CD4-positive, alpha-beta memory T cell (primary cell): ENCODE measurements at places on chromosomes 12 and 14. TPM values are rescaled to one million over a fixed set of nuclear protein-coding genes. Genes with fewer than 3 reads are reported as not detected.
A peak's percentile ranks its signal among the peaks of the same experiment; 100 is the strongest.

DNA sequence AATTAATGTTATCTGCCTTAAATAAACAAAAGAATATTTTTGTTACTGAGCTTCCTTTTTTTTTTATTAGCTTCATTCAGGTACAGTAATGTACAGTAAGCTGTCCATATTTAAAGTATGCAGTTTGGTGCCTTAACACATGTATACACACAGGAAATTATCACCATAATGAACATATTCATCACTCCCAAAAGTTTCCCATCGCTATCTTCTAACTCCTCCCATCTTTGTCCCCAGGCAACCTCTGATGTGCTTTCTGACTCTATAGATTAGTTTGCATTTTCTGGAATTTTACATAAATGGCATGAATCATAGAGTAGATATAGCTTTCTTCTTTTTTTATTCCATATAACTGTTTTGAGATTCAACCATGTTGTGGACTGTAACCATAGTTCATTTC is 193.0 kb downstream of the TRHDE start:
- no peaks in the 10 kb centered on the region for H3K36me3 ChIP-seq
- no peak overlapping the region for H3K4me3 ChIP-seq
- no peaks in the 10 kb centered on the region for H3K27me3 ChIP-seq
- H3K27ac ChIP-seq: no peak overlapping the region

DNA sequence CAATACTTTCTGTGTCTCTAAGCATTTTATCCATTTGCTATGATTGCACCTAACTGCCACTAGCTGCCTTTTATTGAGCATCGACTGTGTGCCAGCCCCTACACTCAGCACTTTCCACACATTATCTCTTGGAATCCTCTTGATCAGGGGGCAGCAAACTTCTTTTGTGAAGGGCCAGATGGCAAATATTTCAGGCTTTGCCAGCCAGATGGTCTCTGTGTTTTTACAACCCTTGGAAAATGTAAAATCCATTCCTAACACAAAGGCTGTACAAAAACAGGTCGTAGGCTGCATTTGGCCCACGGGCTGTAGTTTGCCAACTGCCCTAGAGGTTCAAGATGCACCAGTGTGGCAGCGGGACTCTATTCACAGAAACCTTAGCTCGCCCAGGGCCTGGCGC is 19.5 kb downstream of the FOXN4 start:
- H3K36me3 ChIP-seq: no peaks in the 10 kb centered on the region
- no peak for DNase-seq
- no peak overlapping the region for H3K4me3 ChIP-seq
- H3K27ac ChIP-seq: no peak overlapping the region
- no peaks in the 10 kb centered on the region for H3K4me1 ChIP-seq

- no peaks in the 10 kb centered on the region for H3K36me3 ChIP-seq
- DNase-seq: no peak
- H3K27ac ChIP-seq: no peak overlapping the region
- no peaks in the 10 kb centered on the region for H3K4me1 ChIP-seq
Observed at GRCh38 chr12:64065881-64066451, 156.1 kb downstream of the KICS2 start.

- H3K4me1 ChIP-seq: peaks cover 79% of the 10 kb centered on the region
- DNase-seq: no peak
Observed at GRCh38 chr14:69658664-69659261, 47.4 kb downstream of the SUSD6 start.

DNA sequence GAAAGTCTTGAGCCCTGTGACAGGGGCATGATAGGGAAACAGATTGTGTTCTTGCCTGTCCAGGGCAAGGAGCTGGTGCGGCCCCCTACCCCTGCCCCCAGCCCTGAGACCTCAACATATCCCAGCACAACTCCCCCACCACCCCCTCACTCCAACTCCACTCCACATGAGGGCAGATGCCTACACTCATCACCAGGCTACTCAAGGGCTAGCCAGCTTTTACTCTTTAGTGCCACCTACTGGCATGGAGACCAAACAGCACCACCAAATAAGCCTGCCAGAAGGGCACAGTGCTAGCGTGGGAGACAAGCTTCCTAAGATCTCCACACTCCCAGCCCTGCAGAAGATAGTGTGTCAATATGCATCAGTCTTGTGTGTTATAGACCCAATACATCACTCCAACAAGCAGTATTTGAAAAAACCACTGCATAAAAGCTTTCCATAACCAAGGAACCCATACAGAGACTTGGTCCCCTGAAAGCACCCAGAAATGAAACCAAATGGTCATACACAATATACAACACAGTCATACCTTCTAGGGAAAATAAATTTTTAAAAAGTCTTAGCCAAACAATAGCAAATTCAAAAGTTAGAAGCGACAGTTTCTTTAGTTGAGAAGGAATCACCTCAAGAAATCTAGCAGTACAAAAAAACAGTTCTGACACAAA is 154.4 kb downstream of the KCNK10 start:
- H3K36me3 ChIP-seq: no peaks in the 10 kb centered on the region
- peak; percentile 62 for DNase-seq
- no peak overlapping the region for H3K27ac ChIP-seq

- H3K36me3 ChIP-seq: no peaks in the 10 kb centered on the region
- no peak overlapping the region for H3K4me3 ChIP-seq
- H3K27me3 ChIP-seq: peaks cover 4% of the 10 kb centered on the region
Observed at GRCh38 chr12:52267699-52268098, 6.7 kb upstream of the KRT86 start.

DNA sequence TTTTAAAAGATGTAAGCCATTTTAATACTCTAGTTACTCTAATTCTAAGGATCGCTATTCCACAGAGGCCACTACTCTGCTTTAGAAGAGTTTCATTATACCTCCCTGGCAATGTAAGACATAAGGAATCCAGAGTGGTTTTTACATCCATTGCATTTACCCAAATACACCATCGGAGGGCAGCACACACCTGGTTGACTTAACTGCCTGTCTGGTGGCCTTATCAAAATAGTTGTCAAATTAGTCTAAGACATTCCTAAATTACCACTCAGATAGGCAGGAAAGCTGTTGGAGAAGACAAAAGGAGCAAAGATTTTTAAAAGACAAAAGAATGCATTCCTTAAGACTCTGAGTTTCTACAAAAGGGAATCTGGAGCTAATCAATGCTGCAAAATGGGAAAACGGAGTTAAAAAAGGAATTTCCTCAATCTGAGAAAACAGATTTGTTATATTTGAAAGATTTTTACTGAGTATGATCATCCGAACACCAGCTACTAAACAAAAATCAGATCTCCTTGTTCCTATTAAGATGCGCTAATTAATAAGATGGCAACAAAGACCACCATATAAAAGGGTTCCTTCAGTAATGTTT is 33.8 kb upstream of the FGD4 start:
- no peak overlapping the region for H3K27ac ChIP-seq
- no peaks in the 10 kb centered on the region for H3K4me1 ChIP-seq
- no peaks in the 10 kb centered on the region for H3K27me3 ChIP-seq
- DNase-seq: peak; percentile 34
- H3K4me3 ChIP-seq: no peak overlapping the region

Gene STXBP6
- total RNA-seq: not detected

Gene CFAP54
- 0.73 TPM for total RNA-seq

Gene PSEN1
- 47.4 TPM for total RNA-seq
